ENCODE measurements at places on chromosomes 1 and 21. TPM values are rescaled to one million over a fixed set of nuclear protein-coding genes. Genes with fewer than 3 reads are reported as not detected.
A peak's percentile ranks its signal among the peaks of the same experiment; 100 is the strongest.

C1orf216 gene
- total RNA-seq, result 3.4 TPM

DNA sequence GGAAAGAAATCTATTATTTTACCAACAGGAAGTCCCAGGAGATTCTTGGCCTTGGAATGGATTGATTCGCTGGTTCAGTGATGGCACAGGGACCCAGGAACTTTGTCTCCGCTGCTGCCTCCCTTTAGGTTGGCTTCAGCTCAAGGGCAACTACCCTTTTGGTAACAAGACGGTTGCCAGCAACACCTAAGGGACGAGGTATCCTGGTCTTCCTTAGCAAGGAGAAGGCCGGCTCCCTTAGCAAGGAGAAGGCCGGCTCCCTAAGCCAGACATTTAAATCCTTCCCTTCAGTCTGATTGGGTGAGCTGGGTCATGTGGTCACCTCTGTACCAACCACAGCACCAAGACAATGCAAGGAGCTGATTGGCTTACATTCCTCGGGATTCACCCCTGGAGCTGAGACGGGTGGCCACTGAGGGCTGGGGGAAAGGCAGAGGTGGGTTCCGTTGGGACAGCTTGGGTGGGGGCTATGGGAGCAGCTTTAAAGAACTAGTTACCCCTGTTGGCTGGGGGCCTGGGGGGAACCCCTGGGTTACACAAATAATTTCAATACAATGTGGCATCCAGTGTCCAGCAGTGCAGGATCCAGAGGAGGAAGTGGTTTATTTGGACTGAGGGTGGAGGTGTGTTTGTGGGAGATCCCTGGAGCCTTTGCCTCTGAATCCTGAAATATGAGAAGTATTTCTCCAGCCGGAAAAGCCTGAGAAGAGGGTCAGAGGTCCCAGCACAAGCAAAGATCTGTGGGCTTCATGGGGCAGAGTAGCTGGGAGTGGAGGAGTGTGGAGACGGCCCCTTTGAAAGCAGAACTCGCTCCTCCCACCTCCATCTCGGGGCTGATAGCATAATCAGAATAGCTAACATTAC, 20.7 kb upstream of the CLIC4 start:
- no peak for DNase-seq
- peak overlapping the region; percentile 8 for H3K27ac ChIP-seq
- H3K36me3 ChIP-seq, result no peaks in the 10 kb centered on the region
- H3K27me3 ChIP-seq, result no peaks in the 10 kb centered on the region
- peaks cover 10% of the 10 kb centered on the region for H3K4me1 ChIP-seq
- no peak overlapping the region for H3K4me3 ChIP-seq

ADORA3 gene
- 5.2 TPM for total RNA-seq

WNT4 gene
- total RNA-seq, result 11.9 TPM

- H3K27me3 ChIP-seq, result no peaks in the 10 kb centered on the region
- H3K4me3 ChIP-seq, result no peak overlapping the region
- H3K4me1 ChIP-seq, result no peaks in the 10 kb centered on the region
These were observed 38.8 kb downstream of the VPS45 start for GRCh38 chr1:150106341-150106740.

DNA sequence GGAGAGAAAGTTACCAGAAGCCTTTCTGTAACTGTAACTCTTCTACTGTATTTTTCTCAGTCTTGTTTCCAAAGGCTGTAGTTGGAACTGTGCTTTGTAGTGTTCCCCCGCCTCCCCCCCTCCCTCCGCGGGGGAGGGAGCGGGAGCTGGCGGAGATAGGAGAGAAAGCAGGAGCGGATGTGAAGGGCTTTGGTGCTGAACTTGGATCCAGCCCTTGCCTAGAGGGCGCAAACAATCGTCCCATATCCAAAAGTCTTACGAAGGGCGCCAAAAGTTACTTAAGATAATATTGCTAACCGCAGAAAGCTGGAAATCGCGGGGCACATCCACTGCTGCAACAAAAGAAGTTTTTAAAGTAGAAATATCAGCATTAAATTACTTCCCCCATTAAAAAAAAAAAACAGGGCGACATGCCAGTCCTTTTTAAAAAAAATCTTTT, 2.4 kb upstream of the NFIA start:
- H3K27me3 ChIP-seq, result no peaks in the 10 kb centered on the region
- H3K4me1 ChIP-seq, result peaks cover 61% of the 10 kb centered on the region
- no peak for DNase-seq

KMO gene
- 0.04 TPM for total RNA-seq

- H3K27me3 ChIP-seq, result no peaks in the 10 kb centered on the region
- H3K4me1 ChIP-seq, result no peaks in the 10 kb centered on the region
- no peak for DNase-seq
- no peak overlapping the region for H3K4me3 ChIP-seq
These were observed 496.0 kb downstream of the AGBL4 start for GRCh38 chr1:49527606-49528305.

DNA sequence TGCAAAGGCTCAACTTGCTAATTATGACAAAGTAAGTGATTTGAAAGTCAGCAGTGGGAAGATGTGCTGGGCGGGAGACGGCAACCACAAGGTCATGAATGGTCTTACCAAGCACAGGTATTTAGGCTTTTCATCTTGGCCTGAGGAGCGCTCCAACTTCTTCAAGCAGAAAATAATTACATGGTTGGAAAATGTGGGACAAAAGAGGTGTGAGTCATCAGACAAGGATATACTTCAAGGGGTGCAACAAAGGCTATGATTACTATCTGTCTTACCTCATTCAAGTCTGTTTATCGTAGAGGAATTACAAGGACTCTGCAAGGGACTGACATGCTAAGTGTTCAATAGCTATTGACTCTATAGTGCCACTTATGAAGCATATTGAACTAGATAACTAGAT, 2005.7 kb downstream of the MRPL39 start:
- no peak for DNase-seq
- no peak overlapping the region for H3K4me3 ChIP-seq
- no peaks in the 10 kb centered on the region for H3K36me3 ChIP-seq
- no peaks in the 10 kb centered on the region for H3K4me1 ChIP-seq
- no peak overlapping the region for H3K27ac ChIP-seq

DNA sequence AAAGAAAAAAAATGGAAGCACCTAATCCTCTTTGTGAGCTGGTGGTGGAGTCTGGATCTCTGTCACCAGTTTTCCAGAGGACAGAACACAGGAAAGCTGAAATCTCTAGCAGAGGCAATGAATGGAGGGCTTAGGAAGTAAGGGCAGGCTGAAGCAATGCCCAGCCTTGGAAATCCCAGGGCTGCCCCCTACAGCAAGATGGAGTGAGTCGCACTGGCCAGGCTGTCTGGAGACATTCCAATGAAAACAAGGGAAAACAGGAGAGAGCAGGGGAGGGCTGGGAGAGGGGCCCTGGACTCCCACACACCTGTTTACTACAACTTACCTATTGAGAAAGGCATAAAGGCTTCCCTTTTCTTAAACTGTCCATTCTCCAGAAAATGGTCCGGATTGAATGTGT, 25.9 kb downstream of the CYP2J2 start:
- no peak for DNase-seq
- no peak overlapping the region for H3K4me3 ChIP-seq
- no peaks in the 10 kb centered on the region for H3K36me3 ChIP-seq

SYT11 gene
- 0.87 TPM for total RNA-seq

- H3K4me1 ChIP-seq, result no peaks in the 10 kb centered on the region
- no peaks in the 10 kb centered on the region for H3K27me3 ChIP-seq
- DNase-seq, result no peak
These were observed 13.4 kb downstream of the FBLIM1 start for GRCh38 chr1:15771836-15772515.

GRCh38 chr1:4108758-4109627, 208.9 kb upstream of the C1orf174 start:
- no peaks in the 10 kb centered on the region for H3K36me3 ChIP-seq
- no peak overlapping the region for H3K27ac ChIP-seq
- no peak for DNase-seq
- no peaks in the 10 kb centered on the region for H3K4me1 ChIP-seq
- H3K4me3 ChIP-seq, result no peak overlapping the region
- no peaks in the 10 kb centered on the region for H3K27me3 ChIP-seq

COL18A1 gene
- total RNA-seq, result 38.9 TPM

PLPP3 gene
- 16.5 TPM for total RNA-seq

LENEP gene
- not detected for total RNA-seq

- H3K4me1 ChIP-seq, result no peaks in the 10 kb centered on the region
- no peak overlapping the region for H3K27ac ChIP-seq
- no peak overlapping the region for H3K4me3 ChIP-seq
- no peak for DNase-seq
These were observed 75.0 kb downstream of the RWDD3 start for GRCh38 chr1:95309031-95309471.

S100A10 gene
- 301 TPM for total RNA-seq

- H3K36me3 ChIP-seq, result no peaks in the 10 kb centered on the region
- no peaks in the 10 kb centered on the region for H3K27me3 ChIP-seq
- H3K4me3 ChIP-seq, result no peak overlapping the region
- no peak for DNase-seq
- H3K27ac ChIP-seq, result no peak overlapping the region
These were observed 656.9 kb downstream of the KCNT2 start for GRCh38 chr1:195951313-195951712.

- H3K4me1 ChIP-seq, result no peaks in the 10 kb centered on the region
- DNase-seq, result no peak
- no peak overlapping the region for H3K4me3 ChIP-seq
- no peaks in the 10 kb centered on the region for H3K27me3 ChIP-seq
- H3K27ac ChIP-seq, result peak overlapping the region; percentile 60
These were observed 12.0 kb downstream of the MAB21L3 start for GRCh38 chr1:116122955-116123757.

TSTD1 gene
- 99.0 TPM for total RNA-seq

- no peak overlapping the region for H3K4me3 ChIP-seq
- H3K36me3 ChIP-seq, result no peaks in the 10 kb centered on the region
These were observed 39.2 kb downstream of the EPHA2 start for GRCh38 chr1:16116625-16117024.
